Temporal lobe (tissue), 4 donors: ENCODE measurements at places on chromosomes 5 and 9. TPM values are rescaled to one million over a fixed set of nuclear protein-coding genes. Genes with fewer than 3 reads are reported as not detected.

Gene GABRB2
- 65.2 TPM for total RNA-seq

Gene ISL1
- total RNA-seq: 0.49 TPM

Gene MARCHF11
- 1.5 TPM for total RNA-seq

Gene PLAA
- total RNA-seq: 36.9 TPM

Gene ELL2
- total RNA-seq: 14.8 TPM

Gene FLT4
- total RNA-seq: 2.0 TPM

Gene PCDH1
- 49.2 TPM for total RNA-seq

Gene PCDHB13
- total RNA-seq: 10.6 TPM

Gene IL4
- not detected for total RNA-seq

Gene WHRN
- 0.98 TPM for total RNA-seq

Gene PCDHA8
- 7.6 TPM for total RNA-seq

Gene SLC6A18
- total RNA-seq: not detected

Gene TRMO
- 12.0 TPM for total RNA-seq

Gene QRFP
- total RNA-seq: not detected

Gene PPP2R2B
- 91.0 TPM for total RNA-seq

Gene IL17B
- not detected for total RNA-seq

Gene ZBED3
- 3.2 TPM for total RNA-seq

Gene PCDHGB6
- total RNA-seq: 12.5 TPM

Gene SPINK13
- not detected for total RNA-seq

Gene PCDHB15
- total RNA-seq: 16.0 TPM

Gene CLK4
- total RNA-seq: 31.5 TPM

Gene PAX5
- under 0.01 TPM for total RNA-seq

Gene ADAMTS13
- 2.2 TPM for total RNA-seq

Gene DRD1
- 4.7 TPM for total RNA-seq

Gene PHF19
- total RNA-seq: 3.9 TPM
